ENCODE measurements at places on chromosomes 3 and 15. TPM values are rescaled to one million over a fixed set of nuclear protein-coding genes. Genes with fewer than 3 reads are reported as not detected.

The CSTA gene
- total RNA-seq, result 1.4 TPM

DNA sequence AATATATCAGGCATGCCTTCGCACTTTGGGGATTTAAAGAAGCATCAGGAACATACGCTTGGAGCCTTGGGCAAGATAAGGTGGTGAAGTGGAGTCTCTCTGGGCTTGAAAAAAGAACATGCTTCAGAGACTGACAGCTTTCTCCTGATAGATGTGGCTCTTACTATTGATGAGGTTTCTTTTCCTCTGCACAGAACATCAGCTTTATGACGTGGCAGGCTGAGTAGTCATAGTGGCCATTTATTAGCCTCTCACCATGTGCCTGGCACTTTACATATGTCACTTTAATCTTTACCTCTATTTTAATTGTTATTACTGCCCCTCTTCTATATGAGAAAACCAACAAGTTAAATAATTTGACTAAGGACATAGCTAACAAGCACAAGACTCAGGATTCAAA, 19.0 kb upstream of the LRRC58 start:
- no peak for DNase-seq
- no peaks in the 10 kb centered on the region for H3K4me1 ChIP-seq
- H3K27ac ChIP-seq, result no peak overlapping the region
- no peaks in the 10 kb centered on the region for H3K36me3 ChIP-seq

DNA sequence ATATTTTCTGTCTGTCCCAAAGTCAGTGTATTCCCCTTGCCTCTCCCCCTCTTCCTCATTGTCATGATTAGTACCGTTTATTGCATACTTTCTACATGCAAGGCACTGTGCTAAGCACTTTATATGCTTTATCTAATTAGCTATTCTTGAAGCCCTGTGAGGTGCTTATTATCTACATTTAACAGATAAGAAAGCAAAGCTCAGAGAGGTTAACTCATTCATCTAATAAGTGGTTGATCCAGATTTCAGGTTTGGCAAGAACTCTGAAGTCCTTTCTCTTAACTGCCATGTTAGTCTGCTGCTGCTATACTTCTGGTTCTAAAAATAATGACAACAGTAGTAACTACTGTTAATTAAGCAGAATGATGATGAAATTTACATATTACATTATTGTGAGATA, 13.5 kb downstream of the IQGAP1 start:
- H3K4me1 ChIP-seq, result peaks cover 59% of the 10 kb centered on the region
- no peaks in the 10 kb centered on the region for H3K36me3 ChIP-seq
- DNase-seq, result no peak
- no peak overlapping the region for H3K4me3 ChIP-seq

GRCh38 chr3:196633555-196634151, 5.8 kb upstream of the NRROS start:
- peaks cover 32% of the 10 kb centered on the region for H3K4me1 ChIP-seq
- H3K27me3 ChIP-seq, result no peaks in the 10 kb centered on the region
- DNase-seq, result no peak
- H3K36me3 ChIP-seq, result no peaks in the 10 kb centered on the region
- H3K4me3 ChIP-seq, result no peak overlapping the region
- peak overlapping the region; percentile 91 for H3K27ac ChIP-seq

- H3K4me1 ChIP-seq, result no peaks in the 10 kb centered on the region
- no peak overlapping the region for H3K4me3 ChIP-seq
- no peak for DNase-seq
- no peaks in the 10 kb centered on the region for H3K36me3 ChIP-seq
Observed at GRCh38 chr3:22621205-22621809, 581.8 kb upstream of the UBE2E2 start.

The CSPG4 gene
- 195 TPM for total RNA-seq

GRCh38 chr3:95442766-95443165, 1371.6 kb upstream of the EPHA6 start:
- DNase-seq, result no peak
- no peaks in the 10 kb centered on the region for H3K4me1 ChIP-seq
- no peak overlapping the region for H3K27ac ChIP-seq
- H3K36me3 ChIP-seq, result no peaks in the 10 kb centered on the region
- H3K4me3 ChIP-seq, result no peak overlapping the region

- H3K4me3 ChIP-seq, result no peak overlapping the region
- H3K27ac ChIP-seq, result no peak overlapping the region
- no peaks in the 10 kb centered on the region for H3K27me3 ChIP-seq
- no peak for DNase-seq
- no peaks in the 10 kb centered on the region for H3K4me1 ChIP-seq
Observed at GRCh38 chr3:182399978-182400737, 393.1 kb upstream of the ATP11B start.

GRCh38 chr3:25854214-25854613, 64.3 kb downstream of the OXSM start:
- H3K36me3 ChIP-seq, result no peaks in the 10 kb centered on the region
- no peaks in the 10 kb centered on the region for H3K27me3 ChIP-seq
- no peak for DNase-seq
- H3K27ac ChIP-seq, result peak overlapping the region; percentile 49

- peaks cover 88% of the 10 kb centered on the region for H3K4me1 ChIP-seq
- no peaks in the 10 kb centered on the region for H3K27me3 ChIP-seq
- H3K36me3 ChIP-seq, result no peaks in the 10 kb centered on the region
- peak overlapping the region; percentile 61 for H3K27ac ChIP-seq
- no peak for DNase-seq
Observed at GRCh38 chr15:85408270-85408746, 27.9 kb downstream of the AKAP13 start.

GRCh38 chr15:56724232-56724631, 9.1 kb downstream of the ZNF280D start:
- peaks cover 60% of the 10 kb centered on the region for H3K4me1 ChIP-seq
- DNase-seq, result no peak
- no peak overlapping the region for H3K4me3 ChIP-seq
- no peaks in the 10 kb centered on the region for H3K27me3 ChIP-seq

All from esophagus muscularis mucosa (tissue), 4 donors.